RWPE2 (cell line): ENCODE measurements at places on chromosomes 1 and 21.
A peak's percentile ranks its signal among the peaks of the same experiment; 100 is the strongest.

GRCh38 chr1:156796340-156797097, 20.1 kb downstream of the SH2D2A start:
- DNase-seq, result no peak

DNA sequence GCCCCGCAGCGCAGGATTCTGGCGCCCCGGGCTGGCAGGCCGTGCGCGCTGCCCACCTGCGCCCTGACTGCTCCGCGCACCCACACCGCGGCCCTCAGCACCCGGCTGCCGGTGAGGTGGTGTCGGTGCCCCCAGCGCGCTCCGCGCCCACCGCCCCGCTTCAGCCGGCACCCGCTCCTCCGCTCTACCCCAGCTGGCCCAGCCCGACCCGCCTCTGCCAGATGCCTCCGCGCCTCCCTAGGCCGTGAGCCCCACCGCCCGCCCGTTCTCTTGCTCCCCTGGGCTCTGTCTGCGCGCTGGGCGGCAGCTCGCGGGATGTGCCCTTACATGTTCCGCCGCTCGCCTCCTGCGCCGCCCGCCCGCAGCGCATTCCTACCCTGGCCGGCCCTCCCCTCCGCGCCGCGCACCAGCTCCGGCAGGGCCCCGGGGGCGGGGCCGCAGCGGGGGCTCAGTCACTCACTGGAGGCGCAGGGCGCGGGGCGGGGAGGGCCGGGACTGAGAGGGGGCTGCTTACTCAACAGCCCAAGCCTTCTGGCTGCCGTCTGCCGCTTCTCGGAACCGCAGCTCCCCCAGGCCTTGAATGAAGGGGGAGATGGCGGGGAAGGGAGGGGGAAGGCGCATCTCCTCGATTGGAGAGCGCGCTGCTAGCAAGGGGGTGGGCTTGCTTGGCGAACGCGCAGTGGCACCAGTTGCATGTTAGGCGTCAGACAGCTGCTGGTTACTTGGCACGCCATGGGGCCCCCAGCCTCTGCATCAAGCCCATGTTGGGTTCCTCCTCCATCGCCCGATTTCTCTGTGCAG, at the start of gene PHLDA3:
Gene PHLDA3 (minus strand): TSS at position 345 of the 801 bp plus-strand sequence. CDS start 402 bp downstream, outside the sequence.
- DNase-seq, result peak; percentile 91

- DNase-seq, result no peak
Measured at GRCh38 chr1:50251702-50252101, 143.0 kb downstream of the ELAVL4 start.

DNA sequence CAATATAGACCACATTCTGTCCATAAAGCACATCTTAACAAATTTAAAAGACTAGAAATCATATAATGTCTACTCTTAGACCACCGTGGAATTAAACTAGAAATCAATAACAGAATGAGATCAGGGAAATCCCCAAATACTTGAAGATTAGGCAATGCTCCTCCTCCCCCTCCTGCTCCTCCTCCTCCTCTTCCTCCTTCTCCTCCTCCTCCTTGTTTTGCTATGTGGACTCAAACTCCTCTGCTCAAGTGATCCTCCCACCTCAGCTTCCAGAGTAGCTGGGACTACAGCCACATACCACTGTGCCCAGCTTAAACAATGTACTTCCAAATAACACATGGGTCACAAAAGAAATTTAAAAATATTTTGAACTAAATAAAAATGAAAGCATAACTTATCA, 134.2 kb downstream of the GRIK3 start:
- no peak for DNase-seq

DNA sequence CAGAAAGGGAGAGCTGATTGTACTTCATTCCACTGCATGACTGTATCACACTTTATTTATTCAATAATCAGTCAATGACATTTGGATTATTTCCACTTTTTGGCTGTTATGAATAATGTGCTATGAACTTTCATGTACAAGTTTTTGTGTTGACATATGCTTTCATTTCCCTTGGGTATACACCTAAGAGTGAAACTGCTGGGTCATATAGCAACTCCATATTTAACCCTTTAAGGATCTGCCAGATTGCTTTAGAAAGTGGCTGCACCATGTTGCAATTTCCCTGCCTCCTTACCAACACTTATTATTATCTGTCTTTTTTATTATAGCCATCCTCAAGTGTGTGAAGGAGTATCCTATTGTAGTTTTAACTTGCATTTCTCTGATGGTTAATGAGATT, 108.8 kb upstream of the KCNK1 start:
- no peak for DNase-seq

DNA sequence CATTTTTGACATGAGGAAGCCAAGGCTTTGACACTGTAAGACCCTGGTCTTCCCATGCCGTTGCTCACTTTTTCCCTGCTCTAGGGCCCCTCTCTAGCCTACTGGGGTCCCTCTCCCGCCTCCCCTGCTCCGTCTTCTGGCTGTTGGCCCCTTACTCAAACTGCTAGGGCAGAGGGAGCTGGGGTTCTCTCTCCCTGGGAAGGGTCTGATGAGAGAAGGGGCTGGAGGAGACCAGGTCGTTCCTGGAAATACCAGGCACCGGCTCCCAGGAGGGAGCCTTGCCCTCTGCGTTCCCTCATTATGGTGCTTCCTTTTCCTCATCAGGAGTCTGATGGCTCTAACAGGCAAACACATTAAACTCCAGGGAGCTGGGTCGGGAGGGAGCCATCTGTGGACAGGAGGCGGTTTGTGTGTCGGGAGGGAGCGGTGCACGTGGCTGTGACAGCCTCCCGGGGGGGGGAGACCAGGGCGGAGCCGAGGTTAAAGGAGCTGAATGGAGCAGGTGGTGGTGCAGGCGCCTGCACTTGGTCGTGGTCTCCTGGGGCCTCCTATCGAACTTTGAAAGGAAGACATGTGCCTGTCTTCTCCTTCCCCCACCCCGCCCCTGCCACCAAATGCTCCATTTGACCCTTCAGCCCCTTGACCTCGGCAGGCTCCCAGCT, 35.4 kb upstream of the LHX4 start:
- DNase-seq, result no peak

DNA sequence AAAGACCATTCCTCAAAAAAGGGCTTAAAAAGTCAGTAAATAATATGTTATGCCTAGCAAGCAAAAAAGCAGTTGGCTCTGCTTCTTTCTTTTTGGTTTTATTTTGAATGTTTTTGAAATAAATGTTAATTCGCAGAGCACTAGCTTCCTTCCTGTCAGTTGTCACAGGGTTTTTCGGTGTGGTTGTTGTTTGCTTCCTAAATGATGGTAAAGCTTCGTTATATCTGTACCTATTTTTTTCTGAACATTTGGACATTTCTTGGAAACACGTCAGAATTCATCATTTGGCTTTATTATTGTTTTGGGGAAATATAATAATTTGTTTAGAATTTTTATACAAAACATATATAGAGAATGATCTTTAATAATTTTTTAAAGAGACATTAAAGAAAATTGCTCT, 351.9 kb upstream of the SGIP1 start:
- DNase-seq, result no peak

- no peak for DNase-seq
Measured at GRCh38 chr21:35229290-35229689, 180.2 kb upstream of the RUNX1 start.

- DNase-seq, result no peak
Measured at GRCh38 chr1:234409328-234409727, 36.1 kb downstream of the COA6 start.
